ENCODE measurements at places on chromosomes 13 and 19. TPM values are rescaled to one million over a fixed set of nuclear protein-coding genes. Genes with fewer than 3 reads are reported as not detected.
A peak's percentile ranks its signal among the peaks of the same experiment; 100 is the strongest.

DNA sequence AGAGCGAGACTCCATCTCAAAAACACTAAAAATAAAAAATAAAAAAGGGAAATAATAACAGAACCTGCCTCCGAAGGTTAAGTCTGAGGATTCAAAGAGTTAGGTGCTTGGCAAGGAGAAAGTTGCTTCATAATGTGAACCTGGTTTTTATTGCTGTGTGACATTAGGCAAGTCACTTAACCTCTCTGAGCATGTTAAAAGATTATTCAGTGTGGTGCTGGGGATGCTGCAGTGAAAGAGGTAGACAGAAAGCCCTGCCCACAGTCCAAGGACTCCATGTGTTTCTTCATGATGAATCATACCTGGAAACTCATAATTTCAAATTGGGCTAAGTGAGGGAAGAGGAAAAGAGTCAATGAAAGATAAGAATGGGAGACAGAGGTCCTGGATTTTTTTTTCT is 2.4 kb downstream of the IL27RA start:
- no peak for DNase-seq

DNA sequence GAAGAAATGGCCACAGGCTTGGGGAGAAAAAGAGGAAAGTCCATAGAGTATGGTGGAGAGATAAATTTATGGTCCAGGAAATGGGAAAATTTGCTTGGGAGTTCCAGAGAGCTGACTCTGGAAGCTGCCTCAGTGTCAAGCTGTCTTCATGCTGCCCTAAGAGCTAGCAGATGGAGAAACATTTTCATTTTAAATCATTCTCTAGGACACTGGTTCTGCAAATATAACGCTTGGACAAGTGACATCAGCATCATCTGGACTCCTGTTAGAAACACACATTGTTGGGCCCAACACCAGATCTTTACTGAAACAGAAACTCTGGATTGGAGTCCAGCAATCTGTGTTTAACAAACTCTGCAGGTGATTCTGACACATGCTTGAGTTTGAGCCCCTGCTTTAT is 592.0 kb upstream of the KLF12 start:
- no peak for DNase-seq

DNA sequence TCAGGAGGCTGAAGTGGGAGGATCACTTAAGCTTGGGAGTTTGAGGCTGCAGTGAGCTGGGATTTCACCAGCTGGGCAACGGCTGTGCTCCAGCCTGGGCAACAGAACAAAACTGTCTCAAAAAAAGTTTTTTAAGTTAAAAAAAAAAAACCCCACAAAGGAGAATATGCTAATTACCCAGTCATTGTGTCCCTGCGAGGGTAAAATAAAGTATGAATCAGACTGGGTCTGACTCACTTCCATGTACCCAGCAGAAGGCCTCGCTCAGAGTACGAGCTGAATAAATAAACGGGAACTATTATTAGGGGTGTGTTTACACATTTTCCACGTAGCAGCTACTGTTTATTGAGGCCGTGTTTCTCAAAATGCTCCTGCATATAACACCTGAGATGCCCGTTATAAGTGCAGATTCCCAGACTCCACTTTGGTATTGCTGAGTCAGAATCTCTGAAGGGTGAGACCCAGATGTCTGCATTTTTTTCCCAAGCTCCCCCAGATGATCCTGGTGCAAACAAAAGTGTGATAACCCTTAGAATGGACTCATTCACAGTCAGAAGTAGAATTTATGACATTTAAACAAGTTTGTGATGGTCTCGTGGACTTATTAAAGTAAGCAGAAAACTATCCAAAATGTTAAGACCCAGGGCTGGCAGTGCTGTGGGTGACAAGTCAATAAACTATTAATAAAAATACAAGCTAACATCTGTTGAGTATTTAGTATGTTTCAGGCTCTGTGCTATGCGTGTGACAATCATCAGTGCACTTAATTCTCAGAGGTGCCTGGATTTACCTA is 28.2 kb downstream of the KCNC3 start:
- no peak for DNase-seq

DNA sequence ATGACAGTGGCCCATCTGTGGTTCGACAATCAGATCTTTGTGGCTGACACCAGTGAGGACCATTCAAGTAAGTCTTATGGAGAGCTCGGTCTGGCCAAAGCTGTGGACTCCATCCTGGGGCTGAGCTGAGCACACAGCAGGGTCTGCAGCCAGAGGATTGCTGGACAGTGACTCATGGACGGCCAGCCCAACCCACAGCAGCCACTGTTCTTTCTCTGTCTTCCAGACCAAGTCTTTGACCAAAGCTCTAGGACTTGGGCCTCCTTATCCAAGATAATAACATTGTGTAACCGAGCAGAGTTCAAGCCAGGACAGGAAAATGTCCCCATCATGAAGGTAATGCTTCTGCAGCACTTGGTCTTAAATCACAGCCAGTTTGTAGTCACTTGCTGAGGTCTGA is 12.4 kb downstream of the ATP12A start:
- DNase-seq, result no peak

GRCh38 chr13:62524498-62524897 is 1108.8 kb upstream of the PCDH20 start:
- DNase-seq, result no peak

- DNase-seq, result no peak
These were observed 10.4 kb upstream of the LCP1 start for GRCh38 chr13:46192412-46192811.

DNA sequence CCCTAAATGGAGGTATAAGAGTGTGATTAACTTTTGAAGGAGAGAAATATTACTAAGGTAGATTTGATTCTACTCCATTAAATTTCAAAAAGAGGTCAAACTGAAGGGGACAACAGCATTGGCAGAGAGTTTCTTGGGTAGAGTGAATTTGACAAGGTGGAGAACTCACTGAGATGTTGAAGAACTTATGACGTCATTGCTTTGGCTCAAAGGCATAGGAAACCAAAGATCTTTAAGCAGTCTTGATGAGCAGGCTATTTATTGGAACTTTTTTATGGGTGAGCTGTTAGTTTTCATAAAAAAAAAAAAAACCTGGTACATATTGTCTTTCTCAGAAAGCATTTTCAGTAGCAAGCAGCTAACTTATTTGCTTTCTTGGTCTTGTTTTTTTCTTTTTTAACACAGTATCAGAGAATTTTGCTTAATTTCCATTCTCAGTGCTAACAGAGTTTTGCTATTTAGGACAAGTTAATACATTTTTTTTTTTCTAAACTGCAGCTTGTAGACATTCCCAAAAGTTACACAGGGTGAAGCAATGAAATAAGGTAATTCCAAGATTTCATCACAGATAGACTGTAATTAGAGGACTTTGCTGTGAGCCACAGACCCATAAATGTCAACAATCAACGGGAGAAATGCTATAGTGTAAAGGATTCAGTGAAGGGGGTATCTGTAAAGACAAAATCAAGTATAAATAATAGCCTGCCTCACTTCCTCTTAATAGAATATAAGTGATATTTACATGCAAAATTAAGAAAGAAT is 412.2 kb upstream of the KLHL1 start:
- DNase-seq, result no peak

GRCh38 chr13:81446441-81446840 is 1105.5 kb upstream of the SPRY2 start:
- no peak for DNase-seq

GRCh38 chr19:17580470-17581144 is 25.2 kb downstream of the COLGALT1 start:
- no peak for DNase-seq

- no peak for DNase-seq
These were observed 6.0 kb downstream of the EPS8L1 start for GRCh38 chr19:55081770-55082019.

- no peak for DNase-seq
These were observed 15.3 kb upstream of the GJB6 start for GRCh38 chr13:20247403-20247802.

- no peak for DNase-seq
These were observed 6.4 kb upstream of the IPO5 start for GRCh38 chr13:97946951-97947588.

GRCh38 chr19:41304706-41305483 is 5.1 kb upstream of the CCDC97 start:
- DNase-seq, result no peak

DNA sequence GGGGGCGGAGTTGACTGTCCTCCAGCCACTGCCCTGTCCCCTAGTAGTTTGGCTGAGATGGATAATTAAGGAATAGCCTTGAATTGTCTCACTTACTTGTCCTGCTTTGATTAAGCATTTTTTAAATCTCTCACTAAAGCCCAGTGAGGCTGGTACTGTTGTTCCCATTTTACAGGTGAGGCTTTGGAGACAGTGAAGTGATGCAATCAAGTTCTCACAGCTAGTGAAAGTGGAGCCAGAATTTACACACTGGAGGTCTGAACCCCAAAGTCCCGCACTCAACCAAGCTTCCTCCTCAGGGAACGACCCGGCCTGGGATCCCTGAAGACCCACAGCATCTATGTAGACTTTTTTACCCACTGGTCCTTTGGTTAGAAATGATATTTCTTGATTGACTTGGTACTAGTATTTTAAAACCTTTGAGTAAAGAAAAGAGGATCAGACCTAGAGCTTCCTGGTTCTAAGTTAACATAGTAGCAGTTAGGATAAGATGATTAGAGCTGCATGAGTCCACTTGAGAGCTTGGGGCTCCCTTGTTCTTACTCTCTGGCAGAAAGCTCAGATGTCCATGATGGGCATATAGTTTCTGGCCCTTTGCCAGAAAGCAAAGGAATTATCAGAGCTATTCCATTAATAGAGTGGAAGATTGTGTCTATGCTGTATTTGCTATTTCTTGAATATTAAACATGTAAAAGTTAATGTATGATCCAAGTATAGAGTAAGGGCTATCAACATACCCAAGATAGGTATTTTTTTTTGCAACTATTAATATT is 154.3 kb downstream of the LMO7 start:
- DNase-seq, result no peak

GRCh38 chr19:21328885-21329605 is at the start of gene ZNF708:
Gene ZNF708, minus strand, starts transcription at chr19:21329410. Its CDS starts 198 bp downstream, at chr19:21329212.
- peak; percentile 83 for DNase-seq

GRCh38 chr19:15441317-15441716 is 8.4 kb downstream of the WIZ start:
- DNase-seq, result no peak

GRCh38 chr13:99553033-99553432 is 51.8 kb downstream of the TM9SF2 start:
- no peak for DNase-seq

DNA sequence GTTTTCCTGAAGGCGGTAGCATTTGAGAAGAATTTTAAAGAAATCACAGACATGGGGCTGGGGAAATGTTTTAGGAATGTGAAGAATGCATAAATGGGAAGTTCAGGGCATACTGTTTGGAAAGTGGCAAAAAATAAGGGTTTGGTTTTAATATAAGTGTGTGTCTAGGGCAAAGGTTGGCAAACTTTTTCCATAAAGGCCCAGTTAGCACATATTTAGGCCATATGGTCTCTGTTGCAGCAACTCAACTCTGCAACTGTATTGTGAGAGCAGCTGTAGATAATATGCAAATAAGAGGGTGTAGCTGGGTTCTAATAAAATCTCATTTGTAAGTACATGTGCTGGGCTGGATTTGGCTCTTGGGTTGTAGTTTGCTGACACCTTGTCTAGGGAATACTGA is 521.9 kb downstream of the DIAPH3 start:
- DNase-seq, result no peak

- DNase-seq, result no peak
These were observed 18.5 kb downstream of the RFX2 start for GRCh38 chr19:6091771-6092291.

GRCh38 chr19:6108721-6109633 is 1.3 kb downstream of the RFX2 start:
- peak; percentile 72 for DNase-seq

ZNF226 gene
- 18.1 TPM for polyA plus RNA-seq

IL17D gene
- polyA plus RNA-seq, result 3.3 TPM

ZNF681 gene
- polyA plus RNA-seq, result 1.5 TPM

C19orf81 gene
- not detected for polyA plus RNA-seq

ZNF726 gene
- polyA plus RNA-seq, result 1.1 TPM

C19orf38 gene
- 1.0 TPM for polyA plus RNA-seq

MATK gene
- 0.25 TPM for polyA plus RNA-seq

ZNF382 gene
- polyA plus RNA-seq, result 3.0 TPM

C2CD4C gene
- polyA plus RNA-seq, result 0.12 TPM

ZNF296 gene
- 0.29 TPM for polyA plus RNA-seq

CD320 gene
- 1.9 TPM for polyA plus RNA-seq

PPM1N gene
- polyA plus RNA-seq, result 0.21 TPM
